ENCODE measurements at places on chromosomes 13 and 19.

- no peak for DNase-seq
Measured at GRCh38 chr13:27035892-27036235, 135.7 kb downstream of the USP12 start.

- DNase-seq, result no peak
Measured at GRCh38 chr19:44957526-44957925, 2.3 kb downstream of the CLPTM1 start.

DNA sequence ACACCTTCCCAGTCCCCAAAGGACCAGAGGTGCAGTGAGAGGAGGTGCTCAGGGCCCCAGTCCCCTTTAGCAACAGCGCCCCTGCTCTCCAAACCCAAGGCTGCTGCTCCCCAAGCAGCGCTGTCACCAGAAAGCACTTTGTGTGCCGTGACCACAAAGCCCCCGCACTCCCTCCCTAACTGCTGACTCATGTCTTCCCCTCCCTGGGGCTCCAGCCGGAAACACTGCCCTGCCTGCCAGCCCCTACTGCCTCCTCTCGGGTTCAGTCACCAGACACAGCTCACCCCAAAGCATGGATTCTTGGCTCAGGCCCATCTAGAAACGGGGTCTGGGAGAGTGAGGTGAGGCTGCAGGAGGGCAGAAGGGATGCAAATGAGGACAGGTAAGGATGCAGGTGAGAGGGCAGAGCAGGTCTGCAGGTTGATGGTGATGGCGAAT, 4.9 kb upstream of the TNFSF14 start:
- DNase-seq, result peak; percentile 84

- DNase-seq, result peak; percentile 43
Measured at GRCh38 chr13:51895906-51896888, 34.4 kb downstream of the CCDC70 start.
